ENCODE measurements at places on chromosomes 6 and 20.

GRCh38 chr6:43725643-43726580 lies 38.3 kb upstream of the MRPS18A start:
- DNase-seq = no peak

GRCh38 chr6:20790032-20790791 lies 256.0 kb downstream of the CDKAL1 start:
- no peak for DNase-seq

DNA sequence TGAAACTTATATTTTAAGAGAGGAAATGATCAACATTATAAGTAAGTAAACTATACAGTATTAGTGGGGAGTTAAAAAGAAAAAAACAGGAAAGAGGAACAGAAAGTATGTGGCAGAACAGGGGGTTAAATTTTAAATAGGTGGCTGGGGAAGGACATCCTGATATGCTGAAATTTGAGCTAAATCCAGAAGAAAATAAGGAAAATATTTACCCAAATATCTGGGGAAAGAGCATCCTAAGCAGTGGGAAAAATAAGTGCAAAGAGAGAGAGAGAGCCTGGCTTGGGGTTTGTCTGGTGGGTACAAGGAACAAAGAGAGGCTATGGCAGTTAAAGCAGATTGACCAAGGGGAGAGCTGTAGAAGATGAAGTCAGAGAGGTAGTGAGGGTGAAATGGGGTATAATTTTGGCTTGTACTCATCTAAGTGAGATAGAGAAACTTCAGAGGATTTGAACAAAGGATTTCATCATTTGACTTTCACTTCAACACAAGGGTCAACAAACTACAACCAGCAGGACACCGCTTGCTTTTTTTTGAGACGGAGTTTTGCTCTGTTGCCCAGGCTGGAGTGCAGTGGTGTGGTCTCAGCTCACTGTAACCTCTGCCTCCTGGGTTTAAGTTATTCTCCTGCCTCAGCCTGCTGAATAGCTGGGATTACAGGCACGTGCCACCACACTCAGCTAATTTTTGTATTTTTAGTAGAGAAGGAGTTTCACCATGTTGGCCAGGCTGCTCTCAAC lies 328.4 kb upstream of the CNR1 start:
- DNase-seq = no peak

GRCh38 chr20:9555781-9556180 lies 41.4 kb downstream of the LAMP5 start:
- no peak for DNase-seq

DNA sequence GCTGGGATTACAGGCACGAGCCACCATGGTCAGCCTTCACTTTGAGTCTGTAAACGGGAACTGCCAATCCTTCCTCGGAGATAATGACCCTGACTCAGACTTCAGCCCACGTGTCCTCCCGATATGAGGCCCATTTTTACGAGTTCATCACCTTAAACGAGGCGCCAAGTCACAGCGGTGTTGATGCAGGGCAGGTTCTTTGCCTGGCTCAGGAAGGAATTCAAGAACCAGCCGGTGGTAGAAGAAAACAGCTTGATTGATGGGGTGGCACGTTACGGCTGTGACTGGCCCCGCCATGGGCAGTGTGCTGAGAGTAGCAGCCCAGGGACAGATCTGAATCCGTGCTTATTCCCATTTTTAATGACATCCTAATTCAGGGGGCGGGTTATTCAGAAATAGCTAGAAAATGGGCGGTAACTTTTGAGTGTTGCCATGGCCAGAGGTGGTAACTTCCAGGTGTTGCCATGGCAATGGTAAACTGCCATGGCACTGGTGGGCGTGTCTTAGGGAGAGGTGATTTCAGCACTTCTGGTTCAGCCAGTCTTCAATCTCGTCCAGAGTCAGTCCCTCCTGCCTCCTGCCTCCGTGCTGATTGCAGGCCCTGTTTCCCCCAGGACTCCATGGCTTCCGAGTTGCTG lies 9.1 kb upstream of the MAP1LC3A start:
- DNase-seq = no peak

GRCh38 chr6:112086744-112087135 lies 542 bp downstream of the TUBE1 start:
- DNase-seq = peak; percentile 41

GRCh38 chr6:45775026-45775697 lies 240.5 kb downstream of the CLIC5 start:
- no peak for DNase-seq

DNA sequence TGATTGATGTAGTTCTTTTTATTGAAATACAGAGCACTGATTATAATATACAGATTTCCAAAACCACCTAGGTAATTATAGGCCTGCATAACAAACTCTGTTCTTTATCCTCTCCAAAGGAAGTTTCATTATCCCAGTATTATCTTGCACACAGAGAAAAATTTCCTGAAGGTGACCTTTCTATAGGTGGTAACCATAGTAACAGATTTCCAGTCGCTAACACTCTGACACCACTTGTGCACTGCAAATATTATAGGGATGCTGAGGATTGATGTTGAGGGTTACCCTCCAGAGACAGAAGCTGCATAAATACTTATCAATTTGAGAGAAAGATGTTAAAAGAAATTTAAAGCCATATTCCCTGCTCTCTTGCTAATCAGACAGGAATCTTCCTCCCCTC lies 274.5 kb upstream of the NRSN1 start:
- peak; percentile 7 for DNase-seq

DNA sequence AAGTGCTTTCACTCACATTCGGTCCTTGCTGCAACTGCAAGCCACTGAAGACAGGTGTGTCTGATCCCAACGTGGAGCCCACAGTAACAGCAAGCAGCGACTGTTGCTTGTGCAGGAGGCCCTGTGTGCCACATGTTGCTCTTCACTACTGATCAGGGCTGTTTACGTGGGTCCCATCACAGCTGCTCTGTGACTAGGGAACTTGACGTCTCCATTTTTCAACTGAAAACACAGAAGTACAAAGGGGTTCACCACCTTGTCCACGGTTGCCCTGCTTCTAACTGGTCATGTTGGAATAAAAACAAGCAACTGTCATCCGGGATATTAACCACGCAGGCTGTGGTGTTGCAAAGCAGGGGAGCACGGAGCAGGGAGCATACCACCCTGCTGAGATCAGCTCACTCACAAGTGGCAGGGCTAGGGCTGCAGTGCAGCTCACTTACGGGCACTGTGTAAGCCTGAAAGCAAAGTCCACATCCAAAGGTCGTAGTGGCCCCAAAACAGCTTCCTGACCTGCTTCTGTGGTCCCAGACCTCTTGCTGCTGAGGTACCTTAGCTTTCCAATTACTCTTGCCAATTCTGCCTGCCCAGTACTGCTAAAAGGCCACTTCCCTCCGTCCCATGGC lies 105.8 kb upstream of the DUSP22 start:
- DNase-seq = no peak

DNA sequence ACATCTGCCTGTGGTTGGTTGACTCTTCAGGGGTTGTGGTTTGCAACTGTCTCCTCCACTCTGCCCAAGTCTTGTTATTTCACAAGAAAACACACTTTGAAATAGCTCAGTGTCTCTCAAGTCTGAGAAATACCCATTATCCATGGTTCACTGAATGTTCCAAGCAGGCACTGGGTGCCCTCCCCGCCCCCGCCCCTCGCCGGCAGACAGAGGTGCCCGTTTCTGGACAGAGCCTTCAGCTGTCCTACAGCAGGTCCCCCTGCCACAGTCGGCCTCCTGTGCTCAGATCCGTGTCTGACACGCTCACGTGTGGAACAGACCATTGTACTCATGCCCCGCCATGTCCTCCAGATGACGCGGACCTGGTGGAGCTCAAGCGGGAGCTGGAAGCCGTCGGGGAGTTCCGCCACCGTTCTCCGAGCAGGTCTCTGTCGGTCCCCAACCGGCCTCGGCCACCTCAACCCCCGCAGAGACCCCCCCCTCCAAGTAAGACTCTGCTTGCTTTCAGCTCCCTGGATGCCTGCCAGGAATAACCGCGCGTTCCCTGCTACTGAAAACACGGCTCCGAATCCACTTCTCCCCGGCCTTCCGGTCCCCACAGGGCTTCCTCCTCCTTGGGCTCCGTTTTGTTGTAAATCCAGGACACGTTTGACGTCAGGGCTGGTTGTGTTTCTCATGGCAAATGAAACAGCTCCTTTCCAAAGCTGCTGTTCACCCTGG lies 81.4 kb downstream of the SERAC1 start:
- DNase-seq = no peak

- DNase-seq = peak; percentile 73
These were observed 12.2 kb downstream of the EPHA7 start for GRCh38 chr6:93407186-93407585.

DNA sequence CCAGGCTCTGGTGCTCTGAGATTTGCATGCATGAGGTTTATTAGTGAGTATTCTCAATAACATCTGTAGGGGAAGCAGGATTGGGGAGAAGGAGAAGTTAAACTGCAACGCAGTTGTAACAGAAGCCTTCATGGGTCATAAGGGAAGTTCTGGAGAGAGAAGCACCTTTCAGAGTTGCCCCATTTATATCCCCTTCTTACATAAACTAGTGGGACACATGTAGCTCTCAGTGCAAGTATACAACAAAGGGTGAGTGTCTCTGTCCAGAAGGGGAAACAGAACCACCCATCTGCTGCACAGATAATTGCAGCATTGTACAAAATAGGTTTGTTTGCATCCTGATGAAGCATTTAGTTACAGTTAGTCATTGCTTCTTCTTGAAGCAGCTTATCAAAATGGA lies 4.3 kb upstream of the ADGB start:
- DNase-seq = no peak

GRCh38 chr20:24950128-24950835 lies 1.2 kb downstream of the CST7 start:
- no peak for DNase-seq

DNA sequence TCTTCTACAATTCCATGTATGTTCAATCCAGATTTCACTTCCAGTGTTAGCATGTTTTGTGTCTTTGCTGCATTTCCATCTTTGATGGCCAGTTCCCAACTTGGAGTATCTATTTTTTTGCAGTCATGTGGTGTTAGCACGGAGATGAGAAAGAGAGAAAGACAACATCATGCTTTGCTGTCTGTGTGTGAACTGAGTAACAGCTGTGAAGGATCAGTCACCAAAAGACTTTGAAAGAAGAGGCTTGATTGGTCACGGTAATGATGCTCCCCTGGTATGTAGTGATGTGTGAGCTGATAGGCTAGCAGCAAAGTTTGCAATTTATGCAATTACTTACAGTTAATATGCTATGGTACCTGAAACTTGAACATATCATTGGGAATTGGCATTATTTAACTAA lies 731.3 kb upstream of the NRSN1 start:
- no peak for DNase-seq

GRCh38 chr6:111342913-111343312 lies 140.1 kb downstream of the REV3L start:
- DNase-seq = no peak
